ENCODE measurements at places on chromosomes 12 and 14.

GRCh38 chr12:21644516-21644915, 13.1 kb downstream of the LDHB start:
- no peak for DNase-seq

GRCh38 chr12:50069539-50069938, 12.1 kb downstream of the ASIC1 start:
- DNase-seq: no peak

- DNase-seq: no peak
Measured at GRCh38 chr14:76937181-76938091, 91.1 kb downstream of the IRF2BPL start.

DNA sequence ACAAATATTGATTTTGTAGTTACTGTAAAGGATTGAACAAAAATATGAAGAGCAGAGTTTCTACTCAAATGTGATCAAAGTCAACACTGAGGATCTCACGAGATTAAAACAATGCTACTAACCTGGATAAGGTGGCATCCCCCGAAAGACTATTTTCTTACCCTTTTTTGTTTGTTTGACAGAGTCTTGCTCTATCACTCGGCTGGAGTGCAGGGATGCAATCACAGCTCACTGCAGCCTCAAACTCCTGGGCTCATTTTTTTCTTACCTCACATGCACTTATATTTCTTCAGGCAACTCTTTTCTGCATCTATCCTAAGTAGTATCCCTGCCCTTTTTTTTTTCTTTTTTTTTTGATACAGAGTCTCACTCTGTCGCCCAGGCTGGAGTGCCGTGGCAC, 109.2 kb downstream of the VEZT start:
- DNase-seq: no peak

GRCh38 chr14:105391541-105391940, 6.8 kb upstream of the TEX22 start:
- no peak for DNase-seq

DNA sequence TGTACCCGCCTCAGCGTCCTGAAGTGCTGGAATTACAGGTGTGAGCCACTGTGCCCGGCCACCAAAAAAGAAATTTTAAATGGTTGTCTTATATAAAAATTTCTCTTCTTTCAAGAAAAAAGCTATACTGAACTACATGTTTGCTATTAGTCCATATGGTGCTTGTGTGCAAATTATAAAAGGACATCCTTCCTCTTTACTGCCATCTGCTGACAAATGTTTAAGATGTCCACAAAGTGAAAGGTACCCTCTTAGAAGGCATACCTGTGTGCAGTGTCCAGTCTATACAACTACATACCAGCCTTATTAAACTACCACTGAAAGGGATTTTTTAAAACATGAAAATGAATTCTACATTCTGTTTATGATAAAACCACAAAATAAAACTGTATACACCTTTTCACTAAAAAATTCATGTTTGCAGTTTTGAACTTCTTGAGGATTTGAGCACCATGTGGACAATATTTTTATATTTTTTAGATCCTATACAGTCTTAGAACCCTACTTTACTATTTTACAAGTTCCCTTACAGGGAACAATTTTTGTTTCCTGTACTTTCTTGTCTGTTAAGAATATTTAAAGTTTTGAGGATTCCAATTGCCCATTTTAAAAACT, 32.8 kb upstream of the TOMM20L start:
- no peak for DNase-seq

GRCh38 chr12:570435-570920, 92.8 kb downstream of the NINJ2 start:
- no peak for DNase-seq

DNA sequence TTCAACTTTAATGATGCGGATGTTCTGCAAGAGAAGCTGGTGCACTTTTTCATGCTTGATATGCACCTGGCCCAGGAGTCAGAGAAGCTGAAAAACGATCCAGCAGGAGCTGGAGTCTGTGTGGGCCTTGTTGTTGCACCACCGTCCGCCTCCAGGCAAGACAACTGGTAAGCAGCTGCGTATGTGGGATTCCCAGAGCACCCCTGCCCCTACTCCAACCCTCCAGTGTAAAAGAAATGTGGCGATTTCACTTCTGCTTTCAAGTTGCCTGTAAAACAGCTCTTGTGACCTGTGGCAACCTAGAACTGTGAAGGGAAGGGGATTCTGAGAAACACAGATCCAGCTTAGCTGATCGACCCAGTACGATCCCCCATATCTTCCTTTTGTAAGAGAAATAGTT, 154.1 kb upstream of the PELI2 start:
- DNase-seq: no peak

- no peak for DNase-seq
Measured at GRCh38 chr12:87266305-87266704, 762.9 kb downstream of the C12orf50 start.

DNA sequence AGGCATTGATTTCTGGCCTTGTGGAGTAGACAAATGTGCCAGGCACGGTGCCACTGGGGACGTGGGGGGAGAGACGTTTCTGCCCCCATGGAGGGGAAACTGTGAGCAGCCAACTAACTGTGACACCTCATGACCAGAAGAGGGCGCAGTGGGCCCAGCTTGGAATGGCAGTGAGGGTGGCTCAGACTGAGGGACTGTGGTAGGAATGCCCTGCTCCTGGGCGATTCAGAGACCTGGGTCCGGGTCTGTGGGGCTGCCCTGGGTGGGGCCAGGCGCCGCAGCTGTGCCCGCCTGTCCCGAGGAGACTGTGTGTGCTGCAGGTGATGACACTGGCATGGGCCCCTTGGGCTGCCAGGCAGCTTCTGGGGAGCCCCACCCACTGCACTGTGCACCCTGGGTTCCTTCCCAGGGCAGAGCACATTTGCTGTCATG, 60.6 kb downstream of the SLC25A47 start:
- peak; percentile 82 for DNase-seq

GRCh38 chr12:3313675-3314663, 177.0 kb upstream of the PRMT8 start:
- no peak for DNase-seq

- DNase-seq: no peak
Measured at GRCh38 chr12:108110844-108111243, 18.2 kb upstream of the WSCD2 start.

- DNase-seq: no peak
Measured at GRCh38 chr12:82981150-82981549, 294.4 kb downstream of the TMTC2 start.

DNA sequence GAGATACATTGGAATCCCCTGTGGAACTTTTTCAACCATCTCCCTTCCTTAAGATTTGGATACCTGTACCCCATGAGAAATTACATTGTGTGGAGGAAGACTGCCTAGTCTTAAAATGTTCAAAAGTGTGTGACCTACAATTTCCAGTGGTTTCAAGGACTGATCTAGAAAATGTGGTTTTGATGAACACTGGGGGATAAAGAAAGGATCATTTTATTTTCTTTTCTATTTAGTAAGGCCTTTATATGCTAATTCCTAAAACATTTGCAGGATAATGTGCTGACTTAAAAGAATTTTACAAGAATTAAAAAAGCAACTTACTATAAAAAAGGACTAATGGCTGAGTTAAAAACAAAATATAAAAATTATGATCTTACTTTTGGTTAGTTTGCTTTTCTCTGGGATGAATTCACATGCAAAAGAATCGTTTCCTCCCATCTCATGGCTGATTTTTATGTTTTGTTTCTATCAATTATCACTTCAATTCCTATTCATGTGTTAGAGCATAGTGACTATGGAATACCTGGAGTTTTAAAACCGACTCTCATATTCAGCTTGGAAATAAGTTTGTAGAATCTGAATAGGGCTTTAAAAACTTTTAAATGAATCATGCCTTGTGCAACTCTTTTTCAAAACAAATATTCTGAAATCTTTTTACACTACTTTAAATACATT, 39.9 kb upstream of the PYGL start:
- DNase-seq: no peak

GRCh38 chr14:55847766-55848165, 267.8 kb downstream of the KTN1 start:
- DNase-seq: no peak

- no peak for DNase-seq
Measured at GRCh38 chr12:67430708-67431335, 161.7 kb downstream of the CAND1 start.

DNA sequence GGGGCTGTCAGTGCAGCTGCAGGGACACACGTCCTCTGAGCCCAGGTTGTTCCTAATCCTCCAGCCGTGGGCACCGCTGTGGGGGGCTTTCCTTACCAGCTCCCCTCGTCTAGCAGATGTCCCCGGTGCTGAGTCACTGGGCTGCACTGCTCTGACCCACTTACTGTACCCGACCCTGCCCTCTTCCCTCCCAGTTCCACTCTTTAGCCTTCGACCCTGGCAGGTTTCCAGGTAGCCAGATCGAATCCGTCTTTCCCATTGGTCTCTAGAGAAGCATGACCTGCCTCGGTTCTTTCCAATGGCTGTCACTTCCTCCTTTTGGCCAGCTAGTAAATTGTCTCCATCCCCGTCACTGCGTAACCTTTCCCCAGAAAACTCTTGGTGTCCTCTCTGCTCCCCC, 48.4 kb downstream of the ELK3 start:
- no peak for DNase-seq

DNA sequence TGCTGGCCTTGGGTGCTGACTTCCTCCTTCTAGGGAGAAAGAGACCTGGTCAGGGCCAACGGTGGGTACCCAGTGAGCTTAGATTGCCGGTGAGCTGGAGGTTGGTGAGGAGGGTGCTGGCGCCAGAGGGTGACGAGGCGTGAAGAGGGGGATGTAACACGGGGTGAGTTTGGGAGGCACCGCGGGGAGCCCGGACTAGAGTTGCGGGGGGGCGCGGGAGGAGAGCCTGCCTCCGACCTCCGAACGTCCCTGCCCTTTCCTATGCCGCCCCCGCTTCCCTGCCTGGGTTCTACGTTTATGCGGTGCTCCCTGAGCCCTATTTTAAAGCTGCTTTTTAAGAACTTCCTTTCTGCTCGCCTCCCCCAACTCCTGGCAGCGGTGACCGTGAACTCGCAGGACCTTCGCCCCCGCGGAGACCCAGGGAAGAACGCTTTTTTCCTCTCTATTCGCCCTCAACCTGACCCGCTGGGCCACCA, 18.6 kb downstream of the OR6S1 start:
- DNase-seq: no peak

- no peak for DNase-seq
Measured at GRCh38 chr12:69686731-69687130, 12.4 kb downstream of the BEST3 start.

DNA sequence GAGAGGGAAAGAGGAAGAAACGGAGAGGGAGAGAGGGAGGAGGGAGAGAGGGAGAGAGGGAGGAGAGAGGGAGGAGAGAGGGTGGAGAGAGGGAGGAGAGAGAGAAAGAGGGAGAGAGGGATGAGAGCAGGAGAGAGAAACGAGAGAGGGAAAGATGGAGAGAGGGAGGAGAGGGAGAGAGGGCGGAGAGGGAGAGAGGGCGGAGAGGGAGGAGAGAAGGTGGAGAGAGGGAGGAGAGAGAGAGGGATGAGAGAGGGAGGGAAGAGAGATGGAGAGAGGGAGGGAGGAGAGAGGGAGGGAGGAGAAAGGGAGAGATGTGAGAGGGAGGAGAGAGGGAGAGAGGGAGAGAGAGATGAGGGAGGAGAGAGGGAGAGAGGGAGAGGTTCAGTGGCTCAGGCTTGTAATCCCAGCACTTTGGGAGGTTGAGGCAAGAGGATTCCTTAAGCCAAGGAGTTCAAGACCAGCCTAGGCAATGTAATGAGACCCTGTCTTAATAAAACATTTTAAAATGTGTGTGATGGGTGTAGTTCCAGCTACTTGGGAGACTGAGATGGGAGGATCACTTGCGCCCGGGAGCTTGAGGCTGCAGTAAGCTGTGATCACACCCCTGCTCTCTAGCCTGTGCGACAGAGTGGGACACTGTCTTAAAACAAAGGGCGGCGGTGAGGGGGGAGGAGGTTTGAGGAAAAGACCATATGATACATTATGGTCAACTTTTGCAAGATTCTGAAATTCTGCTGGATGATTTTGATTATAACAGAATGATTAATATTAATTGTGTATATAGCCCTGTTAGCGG, 21.3 kb upstream of the SNRPF start:
- DNase-seq: no peak

DNA sequence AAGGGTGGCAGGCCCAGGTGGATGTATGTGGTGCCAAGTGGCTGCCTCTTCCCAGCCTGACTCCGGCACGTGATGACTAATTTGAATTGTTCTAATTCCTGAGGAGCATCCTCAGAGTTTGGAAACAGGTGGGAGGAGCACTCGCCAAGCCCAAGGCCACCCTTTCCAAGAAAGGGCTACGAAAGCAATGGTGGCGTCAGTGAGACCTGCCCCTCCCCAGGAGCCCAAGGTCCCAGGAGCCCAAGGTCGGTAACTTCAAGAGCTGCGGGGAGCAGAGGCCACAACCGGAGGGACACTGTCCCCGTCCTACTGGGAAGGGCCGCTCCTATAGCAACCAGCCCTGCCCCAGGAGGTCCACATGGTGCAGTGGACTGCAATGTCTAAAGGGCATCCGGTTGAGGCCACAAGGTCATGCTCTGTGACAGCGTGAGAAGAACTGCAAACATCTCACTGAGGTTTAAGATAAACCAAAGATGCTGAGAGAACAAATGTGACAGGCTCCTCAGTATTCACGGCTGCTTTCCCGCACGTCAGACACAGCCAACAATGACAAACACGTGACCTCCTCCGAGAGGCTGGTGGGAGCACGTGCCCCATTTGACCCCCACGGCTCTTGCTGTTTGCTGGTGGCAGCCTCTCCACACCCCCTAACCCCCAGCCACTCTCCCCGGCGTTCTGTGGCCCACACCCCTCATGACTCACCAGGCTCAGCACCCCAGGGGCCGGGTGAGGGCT, 79.6 kb downstream of the ITPK1 start:
- DNase-seq: no peak

GRCh38 chr12:25089738-25090137, 105.2 kb downstream of the DNAI7 start:
- no peak for DNase-seq

DNA sequence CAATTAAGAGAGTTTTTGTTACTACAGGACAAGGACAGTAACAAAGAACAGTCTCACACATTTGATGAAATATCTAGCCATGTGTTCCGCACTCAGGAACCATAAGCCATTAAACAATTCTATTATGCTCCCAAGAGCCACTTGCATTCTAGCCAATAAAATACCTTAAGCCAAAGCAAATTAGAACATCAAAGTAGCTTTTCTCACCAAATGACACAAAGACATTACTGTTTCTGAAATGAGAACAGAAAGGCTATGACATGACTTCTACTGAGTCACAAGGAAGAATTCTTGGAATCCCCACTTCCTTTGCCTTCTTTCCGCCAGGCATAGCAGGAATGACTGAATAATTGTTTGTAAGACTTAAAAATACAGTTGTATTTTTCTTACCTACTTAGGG, 445.8 kb downstream of the ATP23 start:
- no peak for DNase-seq
